ENCODE measurements at places on chromosomes 7 and 10.

DNA sequence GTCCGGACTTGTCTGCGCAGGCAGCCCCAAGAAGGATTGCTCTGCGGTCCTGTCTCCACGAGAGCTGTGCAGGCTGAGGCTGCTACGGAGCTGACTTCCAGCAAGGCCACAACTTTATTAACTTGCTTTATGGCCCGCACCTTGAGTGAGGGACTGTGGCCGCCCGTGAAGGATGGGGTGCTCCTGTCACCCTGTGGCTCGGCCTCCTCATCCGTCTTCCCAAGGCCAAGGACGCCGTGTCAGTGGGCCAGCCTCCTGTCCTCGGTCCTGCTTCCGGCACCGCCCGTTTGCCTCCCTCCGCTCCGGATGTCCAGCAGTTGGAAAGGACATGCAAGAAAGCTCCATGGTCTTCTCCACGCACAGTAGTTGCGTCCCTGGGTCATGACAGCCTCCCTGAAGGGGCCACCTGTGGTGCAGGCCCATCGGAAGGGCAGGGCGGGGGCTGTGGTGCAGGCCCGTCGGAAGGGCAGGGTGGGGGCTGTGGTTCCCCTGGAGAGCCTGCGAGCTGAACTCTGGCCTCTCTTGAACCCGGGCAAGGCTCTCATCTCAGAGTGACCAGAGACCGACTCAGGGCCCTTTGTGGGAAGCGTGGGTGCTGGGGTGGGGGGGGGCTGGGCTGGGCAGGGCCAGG, 87.1 kb downstream of the NKX6-2 start:
- no peak for DNase-seq

DNA sequence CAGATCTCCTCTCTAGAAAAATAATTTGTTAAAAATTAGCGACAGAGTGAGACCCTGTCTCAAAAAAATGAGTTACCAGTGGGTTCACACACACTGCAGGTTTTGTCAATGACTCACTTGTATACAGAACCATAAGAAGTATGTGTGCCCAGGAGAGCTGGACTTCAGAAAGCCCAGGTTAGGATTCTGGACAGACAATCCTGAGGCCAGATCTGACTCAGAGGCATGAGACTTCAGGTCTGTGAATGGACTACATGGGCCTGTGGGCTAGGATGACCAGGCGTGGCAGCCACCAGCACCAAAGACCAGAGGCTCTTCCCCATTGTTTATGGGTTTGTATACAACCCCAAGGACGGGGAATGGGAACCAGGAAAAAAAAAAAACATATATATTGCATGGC, 9.3 kb upstream of the ZNF438 start:
- DNase-seq, result no peak

DNA sequence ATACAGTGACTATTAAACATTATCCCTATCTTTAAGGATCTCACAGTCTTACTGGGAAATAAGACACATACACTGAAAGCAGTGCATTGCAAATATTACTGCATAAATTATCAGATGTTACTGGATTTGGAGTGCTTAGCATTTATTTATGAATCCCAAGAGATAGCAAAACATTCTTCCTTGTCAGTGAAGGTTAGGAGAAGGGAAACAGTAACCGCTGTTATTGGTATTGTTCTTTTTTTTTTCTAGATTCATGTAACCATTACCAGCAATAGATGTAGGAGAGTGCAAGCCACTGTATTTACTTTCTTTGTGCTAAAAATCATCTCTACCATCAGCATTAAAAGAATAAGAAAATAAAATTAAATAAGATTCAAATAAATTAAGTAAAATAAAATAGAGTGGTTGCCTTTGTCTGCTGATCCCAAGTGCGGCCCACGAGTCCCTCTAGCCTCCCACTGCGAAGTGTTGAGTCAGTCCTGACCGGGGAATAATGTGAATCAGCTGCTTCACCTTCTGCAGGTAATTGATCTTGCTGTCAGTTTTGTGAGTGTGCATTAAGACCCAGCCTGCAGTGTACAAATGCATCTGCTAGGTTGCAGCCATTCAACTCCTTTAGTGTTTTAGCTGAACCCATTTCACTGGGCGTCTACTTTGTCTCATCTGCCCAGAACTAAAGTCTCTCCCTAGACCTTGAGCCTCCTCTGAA, 1344.9 kb downstream of the GATA3 start:
- no peak for DNase-seq

DNA sequence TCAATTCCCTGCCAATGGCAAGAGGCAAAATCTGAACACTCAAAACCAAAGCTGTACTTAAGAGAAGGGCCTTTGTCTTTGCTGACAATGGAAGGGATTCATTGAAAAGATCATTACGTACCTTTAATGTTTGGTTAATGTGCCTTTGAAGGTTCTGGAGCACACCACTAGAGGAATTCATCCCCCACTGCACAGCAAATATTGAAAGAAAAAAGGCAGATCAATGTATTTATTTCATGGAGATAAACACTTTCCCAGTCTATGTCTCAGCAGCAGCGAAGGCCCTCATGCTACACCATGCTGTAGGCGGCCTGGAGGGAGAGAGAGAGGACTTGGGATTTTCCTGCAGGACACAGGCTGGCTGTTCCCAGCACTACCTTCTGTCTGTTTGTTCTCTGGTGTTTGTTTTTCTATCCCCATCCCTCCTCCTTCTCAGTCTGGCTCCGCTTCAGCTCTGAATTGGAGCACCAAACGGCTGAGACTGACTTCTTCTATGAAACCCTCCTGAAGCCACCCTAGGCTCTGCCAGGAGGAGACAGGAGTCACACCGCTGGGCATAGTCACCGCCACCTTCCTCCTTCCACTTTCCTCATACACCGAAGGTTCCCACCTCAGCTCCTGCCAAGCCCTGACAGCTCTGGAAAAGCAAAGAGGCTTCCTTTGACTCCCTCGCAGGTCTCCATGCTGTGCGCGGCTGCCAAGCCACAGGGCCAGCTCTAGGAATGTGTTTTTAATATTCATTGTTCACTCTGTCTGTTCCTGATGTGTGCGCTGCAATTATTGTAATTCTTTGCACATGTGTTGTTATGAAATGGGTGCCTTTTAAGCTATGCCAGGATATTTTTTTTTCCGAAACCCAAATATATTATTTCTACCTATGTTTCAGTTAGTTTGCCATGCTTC, 301.5 kb downstream of the FZD1 start:
- no peak for DNase-seq

- no peak for DNase-seq
Measured at GRCh38 chr7:15647309-15647708, 39.2 kb downstream of the MEOX2 start.

DNA sequence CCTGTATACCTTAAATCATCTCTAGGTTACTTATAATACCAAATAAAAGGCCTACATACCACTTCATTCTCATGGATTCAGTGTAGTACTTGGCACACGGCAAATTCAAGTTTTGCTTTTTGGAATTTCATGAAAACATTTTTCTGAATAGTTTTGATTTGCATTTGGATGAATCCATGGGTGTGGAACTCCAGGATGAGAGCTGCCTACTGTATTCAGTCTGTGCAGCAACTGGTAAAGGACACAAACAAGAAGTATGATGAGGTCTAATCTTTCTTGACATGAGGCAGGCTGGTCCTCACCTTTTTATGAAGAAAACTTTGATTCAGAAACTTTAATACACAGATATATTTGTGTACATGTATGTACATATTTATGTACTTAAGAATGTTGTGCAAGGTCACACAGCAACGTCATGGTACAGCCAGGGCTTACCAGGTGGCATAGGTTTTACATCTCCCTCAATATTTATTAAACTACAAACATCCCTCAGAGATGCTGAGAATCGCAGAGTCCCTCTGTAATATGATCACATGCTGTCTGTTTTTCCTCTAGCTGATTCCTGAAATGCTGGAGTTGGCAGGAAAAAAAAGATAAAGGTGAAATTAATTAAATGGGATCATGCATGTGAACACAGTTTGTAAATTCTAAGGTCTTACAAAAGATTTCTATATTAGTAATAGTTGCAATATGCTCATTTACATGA, 239.6 kb downstream of the PRKG1 start:
- DNase-seq, result no peak

DNA sequence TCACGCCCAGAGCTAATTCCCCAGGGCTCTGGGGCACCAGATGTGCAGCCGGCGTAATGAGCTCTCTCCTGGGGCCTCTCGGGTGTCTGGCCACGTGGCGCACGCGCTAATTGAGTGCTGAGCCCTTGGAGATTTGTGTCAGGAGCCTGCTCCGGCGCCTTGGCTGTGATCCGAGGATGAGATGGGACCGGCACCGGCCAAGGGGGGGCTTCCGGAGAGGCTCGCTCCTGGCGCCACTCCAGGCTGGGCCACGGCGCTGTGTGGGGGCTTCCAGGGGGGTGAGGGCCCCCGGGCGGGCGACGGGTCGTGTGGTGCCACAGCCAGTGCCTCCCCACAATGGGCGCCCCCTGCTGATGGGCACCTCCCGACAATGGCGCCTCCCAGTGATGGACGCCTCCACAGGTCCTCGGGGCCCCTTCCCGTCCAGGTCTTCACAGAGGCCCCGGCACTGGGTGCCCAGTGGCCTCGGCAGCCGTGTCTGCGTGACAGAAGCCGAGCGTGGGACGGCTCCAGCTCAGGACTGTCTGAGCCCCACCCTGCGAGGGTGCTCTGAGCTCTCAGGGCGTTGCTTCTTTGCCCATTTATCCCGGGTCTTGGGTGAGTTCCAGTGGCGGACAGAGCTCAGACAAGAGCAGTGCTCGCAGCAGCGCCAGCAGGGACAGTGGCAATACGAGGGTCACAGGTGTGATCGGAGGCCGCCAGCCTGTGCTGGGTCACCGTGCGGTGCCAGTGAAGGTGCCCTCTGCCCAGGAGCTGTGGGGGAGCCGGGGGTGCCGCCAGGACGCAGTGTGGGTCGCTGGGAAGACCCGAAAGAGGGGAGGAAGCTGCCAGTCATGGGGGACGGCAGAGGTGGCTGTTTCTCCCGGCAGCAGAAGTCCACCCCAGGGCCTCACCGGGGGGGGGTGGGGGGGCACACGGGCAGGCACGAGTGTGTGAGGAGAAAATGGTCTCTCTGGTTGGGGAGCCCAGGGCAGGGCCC, 8.2 kb upstream of the NKX6-2 start:
- no peak for DNase-seq

- no peak for DNase-seq
Measured at GRCh38 chr7:119270045-119270464, 1002.9 kb upstream of the KCND2 start.

DNA sequence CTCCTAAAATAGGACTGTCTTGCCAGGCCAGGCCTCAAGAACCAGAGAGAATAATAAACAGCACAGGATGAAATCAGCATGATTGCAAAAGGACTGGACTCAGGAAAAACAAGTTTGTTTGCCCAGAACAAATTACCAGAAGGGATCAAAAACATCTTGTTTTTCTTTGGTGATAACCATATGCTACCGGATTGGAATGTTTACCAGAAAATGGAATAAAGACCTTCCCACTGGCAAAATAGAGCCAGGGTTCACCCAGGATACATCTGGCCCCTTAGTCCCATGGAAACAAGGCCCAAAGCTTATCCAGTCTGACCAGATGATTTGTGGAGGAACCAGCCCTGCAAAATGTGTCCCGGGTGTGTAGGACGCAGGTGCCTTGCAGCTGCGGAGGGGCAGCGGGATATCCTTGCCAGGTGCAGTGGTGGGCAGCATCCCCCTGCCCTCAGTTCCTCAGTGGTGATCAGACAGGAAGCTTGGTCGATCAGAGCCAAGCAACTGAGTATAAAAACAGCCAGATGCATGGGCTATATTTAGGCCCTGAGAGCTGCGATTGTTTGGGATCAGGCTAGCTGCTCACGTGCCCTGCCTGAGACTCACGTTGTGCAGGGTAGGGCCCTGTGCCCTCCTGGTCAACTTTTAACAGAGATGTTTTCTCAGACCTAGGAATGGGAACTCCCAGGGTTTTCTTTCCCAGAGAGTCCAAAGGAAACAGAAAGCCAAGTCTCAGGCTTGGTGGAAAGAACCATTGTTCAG, 4.6 kb upstream of the ZNF22 start:
- DNase-seq, result no peak

DNA sequence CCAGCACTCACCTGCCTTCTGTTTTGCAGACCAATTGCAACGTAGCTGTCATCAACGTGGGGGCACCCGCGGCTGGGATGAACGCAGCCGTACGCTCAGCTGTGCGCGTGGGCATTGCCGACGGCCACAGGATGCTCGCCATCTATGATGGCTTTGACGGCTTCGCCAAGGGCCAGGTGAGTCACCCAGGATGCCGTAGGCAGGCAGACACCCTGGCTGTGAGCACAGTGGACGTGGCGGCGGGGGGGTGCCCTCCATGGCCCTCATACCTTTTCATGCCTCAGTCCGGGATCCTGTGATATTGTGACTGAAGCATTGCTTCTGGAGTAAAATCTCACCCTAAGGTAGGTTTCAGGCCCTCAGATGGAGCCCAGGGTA, 46.0 kb downstream of the PFKP start:
- no peak for DNase-seq

DNA sequence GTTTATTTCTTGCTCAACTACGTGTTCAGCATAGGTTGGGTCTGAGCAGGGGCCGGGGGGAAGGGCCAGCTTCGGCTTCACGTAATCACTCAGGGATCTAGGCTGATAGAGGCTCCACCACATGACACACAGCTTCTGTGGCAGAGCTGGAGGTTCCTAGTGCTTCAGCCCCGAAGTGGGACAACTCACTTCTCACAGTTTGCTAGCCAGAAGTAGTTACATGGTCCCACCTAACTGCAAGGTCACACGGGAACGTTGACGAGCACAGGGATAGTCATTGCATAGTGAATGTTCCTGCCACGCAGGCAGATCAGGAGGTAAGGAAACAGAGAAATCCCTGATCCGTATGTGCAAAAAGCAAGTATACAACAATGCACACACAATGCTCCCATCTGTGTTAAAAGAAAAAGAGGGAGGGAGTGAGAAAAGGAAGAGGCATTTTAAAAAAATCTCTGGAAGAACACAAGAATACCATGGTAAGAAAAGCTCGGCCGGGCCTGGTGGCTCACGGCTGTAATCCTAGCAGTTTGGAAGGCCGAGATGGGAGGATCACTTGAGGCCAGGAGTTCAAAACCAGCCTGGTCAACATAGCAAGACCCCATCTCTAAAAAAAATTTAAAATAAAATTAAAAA, 16.9 kb downstream of the SMURF1 start:
- DNase-seq, result no peak

DNA sequence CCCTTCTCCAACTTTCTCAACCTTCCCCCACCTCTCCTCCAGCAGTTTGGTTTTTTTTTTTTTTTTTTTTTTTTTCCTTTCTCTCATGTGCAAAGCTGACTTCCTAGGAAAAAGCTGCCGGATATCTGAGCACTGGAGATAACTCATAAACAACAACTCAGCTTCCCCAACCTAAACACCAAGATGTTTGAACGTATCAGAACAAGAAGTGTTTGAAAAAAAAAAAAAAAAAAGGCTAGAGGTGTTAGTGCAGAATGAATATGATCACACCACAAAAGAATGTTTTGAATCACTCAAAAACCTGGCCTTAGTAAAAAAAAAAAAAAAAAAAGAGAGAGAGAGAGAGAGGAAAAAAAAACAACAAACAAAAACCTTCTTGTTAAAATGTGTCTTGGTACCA, 11.2 kb downstream of the GATA3 start:
- DNase-seq, result no peak

GRCh38 chr7:109844362-109844761, 1246.6 kb upstream of the LRRN3 start:
- DNase-seq, result no peak

GRCh38 chr7:27992755-27993493, 187.7 kb downstream of the JAZF1 start:
- no peak for DNase-seq

- no peak for DNase-seq
Measured at GRCh38 chr10:70940834-70941568, 52.6 kb upstream of the PCBD1 start.

- DNase-seq, result no peak
Measured at GRCh38 chr7:123485187-123485586, 49.2 kb downstream of the IQUB start.

- peak; percentile 34 for DNase-seq
Measured at GRCh38 chr10:116629340-116629739, 8.6 kb downstream of the PNLIPRP2 start.
